ENCODE measurements at places on chromosomes 16 and 17.

- peak; percentile 2 for DNase-seq
Measured at GRCh38 chr17:69961501-69962145, 113.4 kb upstream of the KCNJ16 start.

DNA sequence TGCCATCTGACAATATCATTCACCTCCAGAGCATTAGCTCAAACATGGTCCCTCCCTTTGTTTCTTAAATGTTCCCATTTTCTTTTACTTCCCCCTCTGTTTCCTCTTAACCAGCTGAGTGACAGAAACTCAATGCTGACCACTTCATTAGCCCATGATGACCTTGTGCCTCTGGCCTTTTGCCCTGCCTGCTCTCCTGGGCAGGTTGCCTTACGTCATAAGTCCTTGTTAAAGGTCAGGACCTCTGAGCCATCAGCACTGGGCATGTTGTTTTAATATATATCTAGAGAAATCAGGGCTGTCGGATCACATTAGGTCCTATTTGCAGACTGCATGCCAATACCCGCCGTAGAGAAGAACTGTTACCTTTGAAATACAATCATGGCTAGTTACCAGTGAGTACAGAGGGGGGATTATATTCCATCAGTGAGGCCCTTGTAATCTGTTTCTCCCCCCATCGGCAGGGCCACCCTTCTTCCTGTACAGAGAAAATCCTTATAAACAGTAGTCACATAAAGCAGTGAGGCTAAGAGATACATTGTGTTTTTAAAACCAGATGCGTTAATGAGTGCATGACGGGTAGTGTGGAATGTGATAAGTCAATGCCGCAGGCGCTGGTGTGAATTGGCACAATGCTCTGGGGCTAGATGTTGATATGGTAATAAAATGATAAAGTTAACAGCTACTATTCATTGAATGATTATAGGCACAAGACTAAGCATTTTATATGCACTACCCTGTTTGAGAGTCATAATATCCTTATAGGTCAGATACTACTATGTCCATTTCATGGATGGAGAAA is 94.3 kb upstream of the ZFHX3 start:
- no peak for DNase-seq

DNA sequence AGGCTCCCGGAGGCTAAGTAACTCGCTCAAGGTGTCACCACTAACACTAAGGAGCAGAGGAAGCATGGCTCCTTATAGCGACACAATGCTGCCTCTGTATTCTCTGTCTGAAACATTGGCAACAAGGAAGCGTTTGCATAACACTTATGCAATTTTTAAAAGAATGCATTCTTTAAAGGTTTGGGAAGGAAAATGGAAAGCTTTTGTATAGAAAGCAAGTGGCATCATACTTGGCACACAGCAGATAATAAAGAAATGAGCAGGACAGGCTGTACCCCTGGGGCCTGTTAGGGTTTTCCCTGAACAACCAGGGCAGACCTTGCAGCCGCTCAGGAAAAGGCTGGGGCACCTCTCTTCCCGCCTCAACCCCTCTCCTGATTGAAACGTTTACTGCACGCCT is 36.9 kb downstream of the PPL start:
- no peak for DNase-seq

DNA sequence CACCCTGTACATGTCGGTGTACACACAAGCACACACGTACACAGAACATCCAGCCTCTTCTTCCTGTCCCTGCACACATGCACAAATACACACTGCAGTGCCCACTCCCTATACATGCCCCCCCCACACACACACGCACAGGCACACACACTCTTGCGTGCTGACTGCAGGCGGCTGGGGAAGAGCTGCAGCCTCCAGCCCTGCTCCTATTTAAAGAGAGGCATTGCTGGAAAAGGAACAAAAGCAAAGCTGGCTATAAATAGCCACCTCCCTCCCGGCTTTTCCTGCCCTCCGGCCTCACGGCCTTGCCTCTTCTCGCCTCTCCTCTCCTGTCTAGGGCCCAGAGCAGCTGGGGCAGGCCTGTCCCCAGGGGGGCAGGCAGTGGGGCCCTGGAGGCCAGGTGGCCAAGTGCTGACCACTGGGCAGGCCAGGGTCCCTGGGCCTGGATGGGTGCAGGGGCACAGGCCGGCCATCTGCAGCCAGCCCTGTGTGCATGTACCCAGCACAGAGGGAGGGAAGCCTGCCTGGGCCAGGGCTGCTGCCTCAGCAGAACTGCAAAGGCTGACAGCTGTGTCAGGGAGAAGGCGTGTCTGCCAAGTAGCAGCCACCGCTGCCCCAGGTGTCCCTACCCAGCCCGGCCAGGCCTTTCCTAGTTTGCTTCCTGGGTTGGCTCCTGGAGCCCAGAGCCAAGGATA is 25.4 kb downstream of the RTN4RL1 start:
- peak; percentile 49 for DNase-seq

GRCh38 chr17:70201872-70202419 is 32.6 kb downstream of the KCNJ2 start:
- no peak for DNase-seq

- no peak for DNase-seq
Measured at GRCh38 chr17:67629971-67630320, 87.8 kb upstream of the NOL11 start.

GRCh38 chr17:5226940-5227878 is 7.5 kb downstream of the SCIMP start:
- DNase-seq = no peak

DNA sequence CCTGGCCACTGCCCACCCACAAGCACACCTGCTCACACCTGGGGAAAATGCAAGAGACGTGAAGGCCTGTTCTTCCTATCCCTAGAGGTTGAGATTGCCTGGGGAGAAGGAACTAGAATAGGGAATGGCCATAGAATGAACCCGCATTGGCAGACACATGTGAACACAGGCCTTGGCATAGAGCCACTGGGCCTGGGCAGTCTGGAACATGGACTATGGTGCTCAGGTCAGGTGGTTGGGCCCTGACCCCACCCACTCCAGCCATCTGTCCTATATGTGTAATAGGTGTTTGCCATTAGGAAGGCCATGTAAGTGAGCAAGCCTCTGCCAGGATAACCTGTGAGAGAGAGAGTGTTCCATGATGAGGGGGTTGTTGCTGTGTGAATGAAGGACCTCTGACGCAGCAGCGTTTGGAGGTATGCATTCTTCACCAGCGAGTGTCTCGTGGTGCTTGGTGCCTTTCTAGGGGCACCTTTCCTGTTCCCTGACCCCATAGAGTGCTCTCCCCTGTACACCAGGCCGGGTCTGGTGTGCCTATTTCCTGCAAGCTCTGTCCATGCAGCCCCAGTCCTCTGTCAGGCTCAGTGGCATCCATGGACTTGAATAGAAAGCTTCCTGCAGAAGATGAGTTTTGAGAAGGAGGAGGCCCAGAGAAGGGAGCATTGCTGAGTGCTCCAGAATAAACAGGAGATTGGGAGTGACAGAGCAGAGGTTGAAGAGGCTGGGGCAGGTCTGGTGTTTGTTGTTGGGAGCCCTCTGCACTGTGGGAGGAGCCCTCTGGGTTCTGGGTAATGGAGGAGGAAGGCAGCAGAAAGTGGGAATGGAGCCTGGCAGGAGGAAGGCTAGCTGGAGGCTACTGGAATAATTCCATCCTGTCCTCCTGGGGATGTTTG is 15.6 kb downstream of the CTRL start:
- no peak for DNase-seq

DNA sequence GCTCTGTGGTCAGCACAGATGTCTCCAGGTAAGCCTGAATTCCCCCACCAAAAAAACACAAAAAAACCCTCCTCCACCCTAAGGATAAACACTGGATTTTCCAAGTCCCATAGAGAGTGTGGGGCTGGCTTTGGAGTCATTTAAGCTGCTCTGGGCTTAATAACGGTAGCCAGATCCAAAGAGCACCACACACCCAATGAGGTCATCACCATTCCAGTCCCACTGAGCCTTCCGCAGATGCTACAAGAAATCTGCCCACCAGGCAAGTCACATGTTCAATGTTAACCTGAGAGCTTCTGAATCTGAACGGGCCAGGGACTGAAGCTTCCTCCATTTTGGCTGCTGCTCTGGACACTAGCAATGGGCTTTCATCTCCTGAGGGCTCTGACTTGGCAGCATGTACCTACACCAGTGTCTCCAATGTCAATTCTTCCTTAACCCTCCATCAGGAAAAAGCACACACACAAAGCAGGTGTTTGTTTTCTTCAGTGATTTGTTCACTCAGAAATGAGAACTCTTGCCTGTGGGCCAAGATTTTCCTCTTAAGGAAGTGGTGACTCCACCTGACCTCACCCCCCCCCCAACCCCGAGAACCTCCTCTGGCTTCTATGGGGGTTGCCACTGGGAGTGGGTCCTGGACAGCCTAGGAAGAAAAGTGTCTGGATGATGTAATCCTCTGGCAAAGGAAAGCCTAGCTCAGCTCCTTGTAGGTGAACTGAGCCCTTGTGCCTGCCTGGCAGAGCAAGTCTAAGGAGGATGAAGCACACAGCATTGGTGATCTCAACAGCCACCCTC is 220.1 kb downstream of the FOXL1 start:
- DNase-seq = no peak

DNA sequence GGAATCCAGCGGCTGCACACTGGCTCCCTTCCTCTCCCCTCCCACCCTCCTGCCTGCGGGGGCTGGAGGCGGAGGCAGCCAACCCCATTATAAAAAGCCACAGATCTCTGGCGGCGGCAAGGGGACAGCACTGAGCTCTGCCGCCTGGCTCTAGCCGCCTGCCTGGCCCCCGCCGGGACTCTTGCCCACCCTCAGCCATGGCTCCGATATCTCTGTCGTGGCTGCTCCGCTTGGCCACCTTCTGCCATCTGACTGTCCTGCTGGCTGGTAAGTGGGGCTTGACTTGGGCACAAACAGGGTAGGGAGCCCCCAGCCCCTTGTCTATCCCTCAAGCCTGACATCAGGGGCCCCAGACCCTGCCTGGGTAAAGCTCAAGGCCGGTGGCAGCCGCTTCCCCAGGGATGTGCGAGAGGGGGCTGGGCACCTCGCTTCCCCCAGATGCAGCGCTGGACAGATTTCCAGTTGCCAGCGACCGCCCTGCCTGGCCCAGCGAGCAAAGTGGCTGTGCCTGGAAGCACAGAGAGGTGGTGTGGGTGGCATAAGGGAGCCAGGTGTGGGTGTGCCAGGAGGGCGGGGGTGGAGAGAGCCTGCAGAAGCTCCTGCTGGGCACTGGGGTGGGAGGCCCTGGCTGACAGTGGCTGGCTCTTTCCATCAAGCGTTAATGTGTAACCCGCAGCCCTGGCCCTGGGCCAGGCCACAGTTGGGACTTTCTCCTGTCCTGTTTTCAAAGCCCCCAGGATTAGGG is at the start of gene CX3CL1:
Gene CX3CL1 (plus strand): TSS at position 119 of the 745 bp plus-strand sequence. CDS start 79 bp downstream, at position 198.
- peak; percentile 78 for DNase-seq

- no peak for DNase-seq
Measured at GRCh38 chr16:57660715-57661463, 7.2 kb upstream of the ADGRG3 start.

DNA sequence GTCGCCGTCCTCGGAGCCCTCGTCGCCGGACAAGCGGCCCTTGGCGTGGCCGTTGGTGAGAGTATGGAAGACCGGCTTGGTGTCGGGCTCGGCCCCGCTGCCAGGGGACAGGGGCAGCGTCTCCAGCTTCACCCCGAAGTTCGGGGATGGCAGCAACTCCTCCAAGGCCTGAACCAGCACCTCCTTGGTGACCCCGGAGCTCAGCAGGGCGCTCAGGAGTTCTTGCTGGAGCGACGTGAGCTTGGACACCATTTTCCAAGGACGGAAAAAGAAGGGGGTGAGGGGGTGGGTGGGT is 279 bp downstream of the HNF1B start:
- DNase-seq = no peak
